ENCODE measurements at places on chromosomes 4 and X.

- DNase-seq: no peak
These were observed 186.1 kb upstream of the LNX1 start for GRCh38 chr4:53777244-53777984.

GRCh38 chr4:117284736-117285135, 199.4 kb upstream of the TRAM1L1 start:
- no peak for DNase-seq

- no peak for DNase-seq
These were observed 125.2 kb downstream of the AREG start for GRCh38 chr4:74570095-74570494.

DNA sequence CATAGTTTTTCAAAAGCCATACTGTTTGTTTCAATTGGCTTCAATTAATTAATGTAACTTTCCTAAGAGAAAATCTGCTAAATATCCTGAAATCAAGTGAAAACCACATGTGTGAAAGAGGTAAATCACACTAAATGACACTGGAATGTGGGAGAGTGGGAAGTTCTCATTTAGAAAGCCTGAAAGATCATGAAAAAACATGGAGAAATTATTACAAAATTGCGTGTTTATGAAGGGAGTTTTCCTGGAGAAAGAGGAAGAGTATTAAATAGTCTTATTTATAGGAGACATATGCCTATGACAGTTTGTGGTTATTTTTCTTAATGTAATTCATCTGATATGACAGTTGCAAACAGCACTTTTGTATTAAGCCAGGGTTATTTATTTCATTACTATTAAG, 183.7 kb downstream of the DKK2 start:
- DNase-seq: no peak

- no peak for DNase-seq
These were observed 1783.1 kb downstream of the PCDH7 start for GRCh38 chr4:32503241-32503640.
